ENCODE measurements at places on chromosomes 12 and 14. TPM values are rescaled to one million over a fixed set of nuclear protein-coding genes. Genes with fewer than 3 reads are reported as not detected.

FOXA1 gene
- total RNA-seq = 12.9 TPM

DPY19L2 gene
- 1.7 TPM for total RNA-seq

FBXW8 gene
- 5.7 TPM for total RNA-seq

RTN1 gene
- not detected for total RNA-seq

PHC1 gene
- total RNA-seq = 9.9 TPM

KRT73 gene
- total RNA-seq = not detected
